Immature natural killer cell (primary cell): ENCODE measurements at places on chromosomes 12 and 14. TPM values are rescaled to one million over a fixed set of nuclear protein-coding genes. Genes with fewer than 3 reads are reported as not detected.
A peak's percentile ranks its signal among the peaks of the same experiment; 100 is the strongest.

ZNF384 gene
- 14.6 TPM for polyA plus RNA-seq

DNA sequence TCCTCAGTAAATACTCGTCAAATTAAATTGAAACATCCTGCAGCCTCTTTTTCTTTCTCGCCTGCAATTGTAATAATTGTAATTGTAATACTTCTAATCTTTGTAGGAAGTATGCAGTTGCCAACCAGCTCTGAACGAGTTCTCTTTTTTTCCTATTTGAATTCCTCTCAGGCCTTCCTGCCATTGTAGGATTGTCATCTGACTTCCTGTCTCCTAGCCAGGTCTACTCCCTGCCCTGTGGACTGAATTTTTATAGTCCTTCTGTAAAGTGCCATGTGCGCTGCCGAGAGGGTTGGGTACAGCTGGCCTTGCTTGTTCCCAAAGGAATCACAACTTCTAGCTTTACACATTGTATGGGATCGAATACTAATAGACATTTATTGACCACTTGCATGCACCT is 183.3 kb downstream of the SSPN start:
- H3K36me3 ChIP-seq: peaks cover 21% of the 10 kb centered on the region
- peaks cover 5% of the 10 kb centered on the region for H3K27me3 ChIP-seq
- no peaks in the 10 kb centered on the region for H3K4me1 ChIP-seq
- no peak overlapping the region for H3K27ac ChIP-seq
- DNase-seq: no peak

- peaks cover 27% of the 10 kb centered on the region for H3K4me1 ChIP-seq
- no peak overlapping the region for H3K27ac ChIP-seq
- H3K27me3 ChIP-seq: peaks cover 3% of the 10 kb centered on the region
- H3K4me3 ChIP-seq: no peak overlapping the region
- no peak for DNase-seq
Observed at GRCh38 chr12:112466011-112466422, 47.3 kb downstream of the PTPN11 start.

DNA sequence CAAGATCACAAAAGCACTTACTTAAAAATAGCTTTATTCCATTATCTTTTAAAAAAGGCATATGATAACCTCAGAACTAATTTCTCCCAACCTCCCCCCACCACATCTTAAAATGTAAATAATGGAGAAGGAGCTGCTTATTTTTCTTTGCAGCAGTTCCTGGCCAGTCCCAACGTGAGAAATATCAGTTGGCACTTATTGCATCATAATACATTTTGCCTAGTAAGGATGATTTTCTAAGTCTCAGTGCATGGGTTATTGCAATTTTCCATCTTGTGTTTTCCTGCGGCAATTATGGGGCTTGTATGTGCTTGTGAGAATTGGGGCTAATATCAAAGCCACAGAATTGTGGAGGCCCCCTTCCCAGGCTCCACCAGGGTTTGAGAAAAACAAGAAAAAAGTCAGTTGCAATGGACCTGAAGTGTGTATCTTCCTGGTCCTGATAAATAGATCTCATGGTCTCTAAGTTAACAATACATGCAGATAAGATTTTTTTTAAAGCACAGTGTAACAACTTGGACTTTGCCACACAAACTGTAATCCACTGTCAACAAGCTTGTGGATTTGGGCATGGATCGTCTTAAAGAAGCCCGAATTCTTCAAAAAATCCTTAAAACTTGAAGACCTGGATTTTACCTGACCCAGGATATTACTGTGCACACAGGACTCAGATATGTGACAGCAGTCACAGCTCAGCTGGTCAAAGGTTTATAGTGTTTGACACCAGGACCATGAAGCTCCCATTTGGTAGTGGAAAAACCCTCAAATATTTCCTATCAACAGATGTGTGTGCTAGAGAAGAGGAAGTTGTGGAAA is 2.8 kb upstream of the WSB2 start:
- H3K4me1 ChIP-seq: peaks cover 37% of the 10 kb centered on the region
- no peaks in the 10 kb centered on the region for H3K36me3 ChIP-seq
- H3K27ac ChIP-seq: no peak overlapping the region
- DNase-seq: no peak

DNA sequence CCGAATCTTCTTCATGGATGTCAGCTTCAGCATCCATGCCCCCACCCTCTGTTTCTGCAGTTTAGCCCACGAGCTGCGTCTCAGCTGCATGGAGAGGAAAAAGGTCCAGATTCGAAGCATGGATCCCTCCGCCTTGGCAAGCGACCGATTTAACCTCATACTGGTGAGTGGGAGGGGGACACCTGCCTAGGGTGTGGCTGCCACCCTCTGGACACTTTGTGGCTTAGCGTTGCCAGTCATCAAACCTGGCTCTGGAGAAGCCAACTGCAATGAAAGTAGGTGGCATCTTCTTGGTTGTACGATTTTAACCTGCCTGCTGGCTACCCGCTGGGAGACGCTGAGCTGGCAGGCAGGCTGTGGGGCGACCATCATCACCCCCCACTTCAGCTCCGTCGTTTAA is 16.7 kb downstream of the DCAF4 start:
- DNase-seq: no peak
- H3K27me3 ChIP-seq: peaks cover 2% of the 10 kb centered on the region
- H3K4me1 ChIP-seq: peaks cover 4% of the 10 kb centered on the region
- H3K27ac ChIP-seq: no peak overlapping the region

DNA sequence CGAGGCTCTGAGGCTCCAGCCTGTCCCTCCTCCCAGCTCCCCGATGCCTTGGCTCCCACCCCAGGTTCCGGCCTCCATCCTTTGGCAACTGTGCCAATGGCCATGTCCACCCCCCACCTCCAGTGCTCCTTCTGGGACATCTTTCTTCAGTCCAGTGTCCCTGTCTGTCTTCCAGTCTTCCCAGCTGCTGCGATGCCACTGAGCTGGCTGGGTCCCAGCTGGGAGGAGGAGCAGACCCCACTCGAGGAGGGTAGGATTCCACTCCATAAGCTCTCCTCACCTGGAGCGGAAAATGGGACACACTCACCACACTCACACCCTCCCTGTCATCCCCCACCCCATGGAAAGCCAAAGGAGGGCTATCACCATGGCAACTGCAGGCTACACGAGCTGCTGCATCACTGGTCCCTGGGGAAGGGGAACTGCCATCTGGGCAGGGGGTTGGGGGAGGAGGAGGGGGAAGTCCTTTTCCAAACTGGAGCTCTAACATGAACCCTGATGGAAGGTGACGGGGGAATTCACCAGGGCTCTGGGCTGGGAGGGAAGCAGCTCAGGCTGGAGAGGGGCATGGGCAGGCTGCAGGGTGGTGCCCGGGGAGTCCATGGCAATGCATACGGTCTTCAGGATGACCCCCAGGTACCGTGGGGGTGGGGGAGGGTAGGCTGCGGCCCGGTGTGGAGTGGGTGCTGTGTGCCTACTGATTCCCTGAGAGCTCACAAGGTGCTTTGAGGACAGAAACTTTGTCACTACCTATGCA is 94.3 kb downstream of the LRRC74A start:
- no peak overlapping the region for H3K27ac ChIP-seq
- peak overlapping the region; percentile 46 for H3K4me3 ChIP-seq
- no peaks in the 10 kb centered on the region for H3K36me3 ChIP-seq
- H3K27me3 ChIP-seq: no peaks in the 10 kb centered on the region

DNA sequence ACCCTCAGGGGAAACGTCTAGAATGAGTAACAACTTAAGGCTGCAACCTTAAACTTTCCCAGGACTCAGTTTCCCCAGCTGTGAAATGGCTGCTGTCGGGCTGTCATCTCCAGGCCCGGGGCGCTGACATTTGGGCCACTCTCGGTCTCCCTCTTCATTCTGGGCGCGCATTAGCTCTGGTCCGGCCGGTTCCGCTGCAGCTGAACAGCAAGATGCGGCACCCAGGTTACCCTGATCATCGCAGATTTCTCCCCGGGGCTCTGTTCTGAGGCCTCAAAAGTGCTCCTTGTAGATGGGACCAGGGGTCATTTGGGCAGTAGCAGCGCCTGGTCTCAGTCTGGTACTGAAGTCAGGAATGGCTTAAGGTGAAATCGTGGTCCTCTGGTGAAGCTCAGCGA is 890 bp upstream of the BCL7A start:
- H3K27me3 ChIP-seq: peaks cover 6% of the 10 kb centered on the region
- peaks cover 11% of the 10 kb centered on the region for H3K4me1 ChIP-seq
- no peak for DNase-seq
- no peaks in the 10 kb centered on the region for H3K36me3 ChIP-seq

DNA sequence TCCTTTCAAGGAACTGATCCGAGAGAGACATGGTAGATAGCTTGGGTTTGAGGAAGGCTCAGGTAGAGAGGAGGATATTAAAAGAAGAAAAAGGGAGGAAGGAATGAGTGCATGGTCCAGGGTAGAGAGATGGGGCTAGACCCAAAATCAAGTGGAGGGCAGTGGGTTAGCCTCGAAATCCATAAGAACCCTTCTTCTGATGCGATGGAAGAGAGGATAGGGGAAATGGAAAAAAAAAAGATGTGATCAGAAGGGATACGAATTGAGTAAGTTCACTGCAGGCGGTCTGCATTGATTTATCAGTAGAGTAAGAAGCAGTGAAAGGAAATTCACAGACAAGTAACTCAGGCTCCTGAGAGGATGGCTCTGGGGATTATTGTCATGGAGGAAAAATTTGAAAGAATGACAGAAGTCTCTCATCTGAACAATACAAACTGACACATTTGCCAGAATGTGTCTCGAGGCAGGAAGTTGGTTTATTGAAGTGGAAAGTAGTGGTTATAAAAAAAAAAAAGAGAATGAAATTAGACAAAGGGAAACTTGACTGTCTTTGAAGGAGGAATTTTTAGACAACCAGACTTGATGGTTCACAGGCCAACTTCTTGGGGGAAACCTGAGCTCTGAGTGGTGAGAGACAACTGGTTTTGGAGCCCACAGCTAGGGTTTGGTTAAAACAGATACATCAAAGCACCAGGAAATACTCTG is 10.2 kb downstream of the PPFIBP1 start:
- H3K4me3 ChIP-seq: peak overlapping the region; percentile 50
- peak; percentile 24 for DNase-seq
- H3K4me1 ChIP-seq: peaks cover 20% of the 10 kb centered on the region
- peak overlapping the region; percentile 4 for H3K27ac ChIP-seq
- peaks cover 2% of the 10 kb centered on the region for H3K27me3 ChIP-seq
- H3K36me3 ChIP-seq: no peaks in the 10 kb centered on the region
